ENCODE measurements at places on chromosomes 12 and 14.

- no peak for DNase-seq
- H3K27ac ChIP-seq = no peak overlapping the region
- no peaks in the 10 kb centered on the region for H3K4me1 ChIP-seq
- H3K36me3 ChIP-seq = no peaks in the 10 kb centered on the region
These were observed 57.3 kb downstream of the ACACB start for GRCh38 chr12:109173443-109174240.

DNA sequence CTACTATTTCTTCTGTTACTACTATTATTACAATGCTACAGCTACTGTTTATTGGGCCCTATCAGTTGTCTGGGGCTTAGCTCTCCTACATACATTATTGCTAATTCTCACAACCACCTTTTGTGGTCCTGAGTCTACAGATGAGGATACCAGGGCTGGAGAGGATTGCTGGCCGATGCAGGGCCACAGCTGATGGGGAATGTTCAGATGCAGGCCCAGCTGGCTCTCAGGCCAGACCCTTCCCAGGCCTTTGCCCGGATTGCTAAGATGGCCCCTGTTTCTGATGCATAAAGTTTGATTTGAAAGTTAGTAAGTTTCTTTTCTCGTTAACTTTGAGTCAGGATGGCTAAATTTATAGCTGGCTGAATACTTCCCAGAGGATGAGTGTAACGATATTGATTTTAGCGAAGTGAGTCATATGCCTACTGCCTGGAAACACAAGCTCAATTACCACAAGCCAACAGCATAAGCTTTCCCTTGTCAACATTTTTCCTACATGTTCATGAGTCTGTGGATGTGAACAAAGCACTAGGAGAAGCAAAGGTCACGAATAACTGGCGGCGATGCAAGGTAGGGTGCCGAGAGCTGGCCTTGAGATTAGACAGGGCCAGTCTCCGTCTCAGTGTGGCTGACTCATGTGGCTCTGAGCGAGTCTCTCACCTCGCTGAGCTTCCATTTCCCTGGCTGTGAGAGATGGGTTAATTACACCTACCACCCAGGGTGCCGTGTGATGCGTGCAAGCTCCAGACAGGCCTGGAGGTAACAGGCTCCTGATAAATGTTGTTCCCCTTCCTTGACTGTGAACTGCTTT lies 111.0 kb downstream of the BEGAIN start:
- H3K27ac ChIP-seq = no peak overlapping the region
- no peaks in the 10 kb centered on the region for H3K27me3 ChIP-seq
- H3K36me3 ChIP-seq = no peaks in the 10 kb centered on the region
- no peaks in the 10 kb centered on the region for H3K4me1 ChIP-seq
- DNase-seq = no peak

DNA sequence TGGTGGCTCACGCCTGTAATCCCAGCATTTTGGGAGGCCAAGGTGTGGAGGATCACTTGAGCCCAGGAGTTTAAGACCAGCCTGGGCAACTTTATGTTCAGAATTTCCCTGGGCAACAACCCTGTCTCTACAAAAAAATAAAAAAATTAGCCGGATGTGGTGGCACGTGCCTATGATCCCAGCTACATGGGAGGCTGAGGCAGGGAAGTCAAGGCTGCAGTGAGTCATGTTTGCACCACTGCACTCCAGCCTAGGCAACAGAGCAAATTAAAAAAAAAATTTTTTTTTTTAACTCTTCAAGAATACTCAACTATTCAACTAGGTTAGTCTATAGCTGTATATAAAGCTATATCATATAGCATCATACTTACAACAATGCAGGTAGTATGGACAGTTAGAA lies 113.0 kb downstream of the RALGAPA1 start:
- H3K36me3 ChIP-seq = no peaks in the 10 kb centered on the region
- no peaks in the 10 kb centered on the region for H3K4me1 ChIP-seq
- no peak for DNase-seq
- H3K4me3 ChIP-seq = no peak overlapping the region
- no peaks in the 10 kb centered on the region for H3K27me3 ChIP-seq

DNA sequence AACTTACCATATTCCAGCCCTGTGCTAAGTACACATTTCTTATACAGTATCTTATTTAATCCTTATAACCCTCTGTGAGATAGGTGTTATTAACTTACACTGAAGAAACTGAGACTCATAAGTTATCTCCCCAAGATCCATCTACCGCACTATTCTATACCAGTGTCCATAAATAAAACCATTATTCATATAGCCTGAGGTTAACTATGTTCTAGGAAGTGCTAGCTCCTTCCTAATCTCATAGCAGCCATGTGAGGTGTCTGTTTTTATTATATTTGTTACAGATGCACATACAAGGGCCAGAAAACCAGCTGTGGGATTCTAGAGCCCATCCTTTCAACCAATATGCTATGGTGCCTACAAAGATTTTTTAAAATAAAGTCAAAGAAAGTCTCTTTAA lies 100.3 kb upstream of the RAP1B start:
- H3K27me3 ChIP-seq = no peaks in the 10 kb centered on the region
- no peak overlapping the region for H3K27ac ChIP-seq
- no peaks in the 10 kb centered on the region for H3K4me1 ChIP-seq
- no peak overlapping the region for H3K4me3 ChIP-seq
- DNase-seq = no peak

DNA sequence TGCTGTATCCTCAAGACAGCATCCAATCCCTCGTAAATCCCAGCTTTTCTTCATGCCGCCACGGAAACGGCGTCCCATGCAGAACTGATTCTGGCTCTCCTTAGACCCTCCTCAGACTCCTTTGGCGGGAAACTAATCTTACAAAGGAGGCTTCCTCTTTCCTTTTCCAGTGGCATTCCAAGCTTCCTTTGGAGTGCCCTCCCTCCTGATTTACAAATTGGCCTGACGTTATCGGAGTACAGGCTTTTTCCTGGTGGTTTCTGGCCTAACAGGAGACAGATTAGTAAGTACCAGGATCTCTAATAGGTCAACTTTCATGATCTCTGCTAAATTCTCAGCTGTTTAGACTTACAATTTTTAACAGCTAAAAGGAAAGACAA lies 1.3 kb upstream of the ZDHHC17 start:
- no peak for DNase-seq
- no peaks in the 10 kb centered on the region for H3K27me3 ChIP-seq
- H3K36me3 ChIP-seq = no peaks in the 10 kb centered on the region
- no peak overlapping the region for H3K4me3 ChIP-seq

DNA sequence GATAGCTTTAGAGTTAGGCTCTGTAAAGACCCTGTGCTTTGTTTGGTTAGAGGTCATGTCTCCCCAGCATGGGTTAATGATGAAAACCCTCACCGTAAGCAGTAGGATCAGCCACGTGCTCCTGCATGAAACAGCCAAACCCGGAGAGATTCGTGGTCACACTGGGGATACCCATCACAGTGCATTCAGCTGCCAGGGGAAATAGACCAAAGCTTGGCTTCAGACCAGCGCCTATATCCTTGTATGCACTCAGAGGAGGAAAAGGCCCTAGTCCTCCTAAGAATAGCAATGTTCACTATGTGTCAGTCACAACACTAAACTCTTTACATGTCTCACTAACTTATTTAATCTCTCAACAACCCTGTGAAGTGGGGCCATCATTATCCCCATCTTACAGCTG lies 16.3 kb downstream of the SPX start:
- no peak for DNase-seq
- no peaks in the 10 kb centered on the region for H3K4me1 ChIP-seq
- no peaks in the 10 kb centered on the region for H3K27me3 ChIP-seq
- H3K4me3 ChIP-seq = no peak overlapping the region
- no peak overlapping the region for H3K27ac ChIP-seq
- H3K36me3 ChIP-seq = no peaks in the 10 kb centered on the region

DNA sequence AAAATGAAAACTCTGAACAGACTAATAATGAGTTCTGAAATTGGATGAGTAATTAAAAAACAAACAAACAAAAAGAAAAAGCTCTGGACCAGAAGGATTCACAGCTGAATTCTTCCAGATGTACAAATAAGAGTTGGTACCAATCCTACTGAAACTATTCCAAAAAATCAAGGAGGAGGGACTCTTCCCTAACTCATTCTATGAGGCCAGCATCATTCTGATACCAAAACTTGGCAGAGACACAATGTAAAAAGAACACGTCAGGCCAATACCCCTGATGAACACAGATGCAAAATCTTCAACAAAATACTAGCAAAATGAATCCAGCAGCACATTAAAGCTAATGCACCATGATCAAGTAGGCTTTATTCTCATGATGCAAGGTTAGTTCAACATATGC lies 183.9 kb upstream of the CNOT2 start:
- H3K4me3 ChIP-seq = no peak overlapping the region
- DNase-seq = no peak
- no peaks in the 10 kb centered on the region for H3K4me1 ChIP-seq
- H3K27ac ChIP-seq = no peak overlapping the region
- no peaks in the 10 kb centered on the region for H3K36me3 ChIP-seq

DNA sequence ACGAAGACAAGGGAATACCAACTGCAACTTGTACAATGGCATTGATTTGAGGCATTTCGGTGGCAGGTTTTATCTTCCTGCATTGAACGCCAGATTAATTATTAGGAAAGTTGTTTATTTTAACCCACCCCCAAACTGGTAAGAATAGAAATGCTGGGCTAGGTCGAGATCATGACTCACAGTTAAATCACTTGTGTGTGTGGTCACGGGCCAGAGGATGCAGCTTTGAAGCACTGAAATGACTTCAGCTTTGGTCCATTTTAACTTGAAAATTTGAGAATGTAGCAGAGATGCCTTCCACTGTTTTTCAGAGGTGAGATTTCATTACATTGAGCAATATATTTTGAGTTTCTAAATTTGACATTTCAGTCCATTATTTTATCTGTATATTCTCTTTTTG lies 23.6 kb upstream of the KCNH3 start:
- H3K4me3 ChIP-seq = no peak overlapping the region
- no peaks in the 10 kb centered on the region for H3K4me1 ChIP-seq
- DNase-seq = no peak

DNA sequence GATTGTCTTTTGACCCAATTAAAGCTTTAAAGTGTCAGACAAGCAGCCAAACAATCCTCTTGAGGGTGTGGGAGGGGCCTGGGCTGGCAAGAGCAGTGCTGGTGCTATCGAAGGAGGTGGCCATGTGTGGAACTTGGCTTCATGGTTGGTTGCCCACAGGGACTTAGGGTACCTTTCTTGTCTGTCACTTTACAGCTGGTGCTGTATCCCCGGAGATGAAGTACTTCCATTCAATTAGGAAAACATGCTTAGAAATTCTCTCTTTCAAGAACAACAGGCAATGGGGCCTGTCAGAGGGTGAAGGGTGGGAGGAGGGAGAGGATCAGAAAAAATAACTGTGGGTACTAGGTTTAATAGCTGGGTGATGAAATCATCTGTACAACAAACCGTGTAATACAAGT lies 86.5 kb downstream of the DAAM1 start:
- no peaks in the 10 kb centered on the region for H3K27me3 ChIP-seq
- no peak overlapping the region for H3K27ac ChIP-seq
- peaks cover 6% of the 10 kb centered on the region for H3K4me1 ChIP-seq

GRCh38 chr12:55762646-55763045 lies 19.7 kb downstream of the GDF11 start:
- H3K4me3 ChIP-seq = no peak overlapping the region
- H3K27ac ChIP-seq = no peak overlapping the region
- H3K4me1 ChIP-seq = no peaks in the 10 kb centered on the region
- H3K27me3 ChIP-seq = no peaks in the 10 kb centered on the region

GRCh38 chr12:43062201-43062895 lies 472.8 kb upstream of the PRICKLE1 start:
- H3K27me3 ChIP-seq = no peaks in the 10 kb centered on the region
- no peak overlapping the region for H3K27ac ChIP-seq
- H3K36me3 ChIP-seq = no peaks in the 10 kb centered on the region
- no peak overlapping the region for H3K4me3 ChIP-seq
- no peaks in the 10 kb centered on the region for H3K4me1 ChIP-seq
- no peak for DNase-seq

- H3K27me3 ChIP-seq = no peaks in the 10 kb centered on the region
- no peak overlapping the region for H3K4me3 ChIP-seq
- H3K27ac ChIP-seq = no peak overlapping the region
These were observed 88.1 kb downstream of the DNAI7 start for GRCh38 chr12:25106818-25107217.

DNA sequence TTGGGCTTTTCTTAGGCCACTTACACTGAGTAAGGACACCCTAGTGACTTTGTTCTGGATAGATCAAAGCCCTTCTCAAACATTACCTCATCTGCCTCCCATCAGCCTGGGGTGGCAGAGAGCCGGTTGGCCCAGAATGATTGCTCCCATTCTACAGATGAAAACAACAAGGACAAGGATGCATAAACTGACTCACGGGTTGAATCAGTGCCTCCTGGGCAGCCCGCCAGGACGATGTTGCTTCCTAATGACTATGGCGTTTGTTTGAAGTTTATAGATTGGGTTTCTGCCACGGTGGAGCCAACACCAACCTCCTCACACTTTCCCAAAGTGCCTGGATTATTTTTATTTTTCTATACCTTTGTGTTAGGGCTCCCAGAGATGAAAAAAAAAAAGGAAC lies 3.6 kb upstream of the VRK1 start:
- DNase-seq = no peak
- no peaks in the 10 kb centered on the region for H3K36me3 ChIP-seq
- no peak overlapping the region for H3K27ac ChIP-seq
- no peak overlapping the region for H3K4me3 ChIP-seq

GRCh38 chr12:127411166-127411915 lies 855.6 kb upstream of the TMEM132C start:
- H3K27ac ChIP-seq = no peak overlapping the region
- no peaks in the 10 kb centered on the region for H3K27me3 ChIP-seq
- H3K4me1 ChIP-seq = no peaks in the 10 kb centered on the region
- H3K4me3 ChIP-seq = no peak overlapping the region
- no peaks in the 10 kb centered on the region for H3K36me3 ChIP-seq

- no peaks in the 10 kb centered on the region for H3K27me3 ChIP-seq
- no peak for DNase-seq
- peak overlapping the region; percentile 10 for H3K27ac ChIP-seq
- H3K36me3 ChIP-seq = no peaks in the 10 kb centered on the region
- H3K4me1 ChIP-seq = peaks cover 39% of the 10 kb centered on the region
- no peak overlapping the region for H3K4me3 ChIP-seq
These were observed 5.4 kb downstream of the RAPGEF3 start for GRCh38 chr12:47753021-47754001.

GRCh38 chr12:57993030-57993429 lies 51.7 kb downstream of the ATP23 start:
- H3K4me3 ChIP-seq = no peak overlapping the region
- no peaks in the 10 kb centered on the region for H3K4me1 ChIP-seq
- no peak overlapping the region for H3K27ac ChIP-seq
- DNase-seq = no peak

- no peaks in the 10 kb centered on the region for H3K27me3 ChIP-seq
- DNase-seq = no peak
- no peaks in the 10 kb centered on the region for H3K4me1 ChIP-seq
- H3K27ac ChIP-seq = no peak overlapping the region
- no peak overlapping the region for H3K4me3 ChIP-seq
These were observed 382.5 kb upstream of the ATP2B1 start for GRCh38 chr12:90090929-90091651.
